NCI-H1436 treated with DMSO at 0.1 percent for 48 hours (cell line): ENCODE measurements at places on chromosomes 3 and 15.

- no peak for DNase-seq
Measured at GRCh38 chr3:44511238-44511566, 33.7 kb upstream of the ZNF445 start.

GRCh38 chr3:22746221-22746620, 456.9 kb upstream of the UBE2E2 start:
- DNase-seq: no peak

GRCh38 chr3:121411523-121411922, 134.3 kb downstream of the POLQ start:
- no peak for DNase-seq

DNA sequence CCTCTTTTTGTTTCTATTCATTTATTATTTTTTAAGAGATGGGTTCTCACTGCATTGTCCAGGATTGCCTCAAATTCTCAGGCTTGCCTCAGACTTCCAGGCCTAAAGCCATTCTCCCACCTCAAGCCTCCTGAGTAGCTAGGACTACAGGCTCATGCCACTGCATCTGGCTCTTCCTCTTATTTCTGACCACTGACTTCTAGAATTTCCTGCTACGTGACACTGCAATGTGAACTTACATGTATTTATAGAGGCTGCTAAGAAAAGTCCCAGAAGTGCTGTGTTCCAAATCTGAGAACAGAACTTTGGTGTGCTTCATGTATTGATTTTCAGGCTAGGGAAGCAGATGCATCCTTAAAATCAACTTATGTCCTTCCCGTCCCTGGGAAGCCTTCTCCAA, 407.4 kb downstream of the RSL24D1 start:
- no peak for DNase-seq

DNA sequence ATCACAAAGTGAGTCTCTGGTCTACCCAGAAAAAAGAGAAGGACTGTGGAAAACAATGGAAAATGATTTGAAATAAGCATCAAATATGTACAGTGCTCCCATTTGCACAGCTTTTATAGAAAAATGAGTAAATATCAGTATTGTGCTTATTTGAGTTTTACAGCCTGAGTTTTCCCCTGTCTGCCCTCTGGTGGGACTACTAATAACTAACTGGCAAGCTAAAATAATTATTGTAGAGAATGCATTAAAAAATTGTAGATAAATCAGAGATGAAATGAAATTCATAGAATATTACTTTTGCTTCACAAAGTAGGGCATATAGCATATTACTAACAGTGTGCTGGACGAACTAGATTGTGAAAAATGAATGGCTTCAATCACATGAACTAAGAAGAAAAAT, 287.1 kb downstream of the NAALADL2 start:
- DNase-seq: no peak

DNA sequence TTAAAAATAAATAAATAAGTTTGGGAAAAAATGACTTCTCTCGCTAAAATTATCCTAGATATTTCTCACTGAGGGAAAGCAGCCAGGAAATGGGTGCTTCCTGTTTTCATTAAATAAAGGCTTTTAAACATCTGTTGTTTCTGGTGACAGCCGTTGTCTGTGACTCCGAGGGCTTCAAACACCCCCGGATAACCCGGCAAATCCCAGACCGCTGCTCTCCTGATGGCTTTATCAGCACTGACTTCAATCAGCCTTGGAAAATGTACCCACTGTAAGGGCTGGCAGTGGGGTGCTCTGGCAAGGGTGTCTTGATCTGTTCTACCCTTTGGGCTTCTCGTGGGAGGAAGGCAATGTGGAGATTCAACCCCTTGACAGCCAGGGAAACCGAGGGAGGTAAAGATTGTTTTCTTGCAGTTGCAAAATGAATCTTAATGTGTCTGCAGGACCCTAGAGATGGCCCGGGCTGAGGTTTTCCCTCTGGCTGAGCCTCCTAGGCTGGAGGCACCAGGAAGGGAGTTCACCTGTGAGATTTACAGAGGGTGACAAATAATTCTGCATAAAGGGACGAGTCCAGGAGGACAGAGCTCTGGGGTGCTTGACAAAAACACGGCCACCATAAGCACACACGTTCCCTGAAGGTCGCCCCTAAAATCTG, 33.6 kb upstream of the SEC13 start:
- DNase-seq: no peak

GRCh38 chr3:120227710-120228347, 57.2 kb downstream of the GPR156 start:
- DNase-seq: no peak

DNA sequence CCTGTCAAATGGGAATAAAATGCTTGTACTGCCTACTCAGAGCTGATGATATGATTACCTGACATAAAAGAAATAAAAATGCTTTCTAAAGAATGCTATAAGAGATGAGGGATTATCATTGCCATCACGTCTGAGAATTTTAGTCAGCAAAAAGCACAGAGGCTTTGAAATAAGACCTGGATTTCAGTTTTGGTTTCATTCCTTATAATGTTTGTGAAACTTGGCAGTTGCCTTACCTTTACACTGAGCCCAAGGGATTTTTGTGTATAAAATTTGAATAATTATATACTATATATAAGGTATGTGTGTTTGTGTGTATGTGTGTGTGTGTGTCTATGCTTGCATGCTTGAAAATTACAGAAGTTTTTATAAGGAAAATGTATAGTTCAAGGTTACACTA, 634.8 kb upstream of the BCHE start:
- no peak for DNase-seq

- no peak for DNase-seq
Measured at GRCh38 chr3:45612138-45612537, 17.6 kb downstream of the LIMD1 start.

DNA sequence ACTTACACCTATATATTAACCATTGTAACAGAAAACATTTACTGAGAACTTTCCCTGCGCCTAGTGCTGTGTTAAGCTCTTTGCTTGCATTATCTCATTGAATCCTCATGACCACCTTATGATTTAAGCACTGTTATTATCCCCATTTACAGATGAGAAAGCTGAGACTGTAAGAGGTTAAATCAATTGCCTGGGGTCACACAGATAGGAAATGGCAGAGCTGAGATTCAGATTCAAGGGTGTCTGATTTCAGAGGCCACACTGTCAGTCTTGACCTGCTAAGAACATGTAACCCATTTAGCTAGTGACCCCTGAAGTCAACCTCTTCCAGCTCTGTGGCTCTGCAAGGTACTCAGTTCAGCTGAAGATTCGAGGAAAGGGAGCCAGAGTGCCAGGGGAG, 143.9 kb downstream of the TLE3 start:
- no peak for DNase-seq

- DNase-seq: no peak
Measured at GRCh38 chr3:113094337-113095221, 103.8 kb downstream of the GTPBP8 start.

GRCh38 chr3:42710323-42711021, 7.9 kb upstream of the HHATL start:
- DNase-seq: no peak
